ENCODE measurements at places on chromosomes 2 and 18.

- no peak for DNase-seq
Observed at GRCh38 chr2:157874348-157874747, 1.8 kb downstream of the ACVR1 start.

DNA sequence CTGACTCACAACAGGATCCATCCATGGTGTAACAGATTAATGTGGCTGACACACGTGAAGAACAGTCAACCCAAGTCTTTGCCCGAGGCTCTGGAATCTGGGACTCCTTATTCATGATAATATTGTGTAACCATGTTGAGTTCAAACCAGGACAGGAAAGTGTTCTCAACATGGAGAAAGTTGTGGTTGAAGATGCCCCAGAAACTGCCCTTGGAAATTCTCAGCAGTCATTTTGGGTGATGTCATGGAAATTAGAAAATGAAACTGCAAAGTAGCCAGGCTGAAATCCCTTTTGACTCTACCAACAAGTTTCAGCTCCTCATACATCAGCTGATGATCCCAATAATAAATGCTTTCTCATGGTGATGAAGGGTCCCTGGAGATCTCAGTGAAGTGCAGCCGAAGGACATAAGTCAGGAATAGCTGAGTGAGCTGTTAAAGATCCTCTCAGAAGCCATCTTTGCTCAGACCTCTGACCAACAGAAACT lies 307.7 kb downstream of the TNS1 start:
- DNase-seq, result no peak

DNA sequence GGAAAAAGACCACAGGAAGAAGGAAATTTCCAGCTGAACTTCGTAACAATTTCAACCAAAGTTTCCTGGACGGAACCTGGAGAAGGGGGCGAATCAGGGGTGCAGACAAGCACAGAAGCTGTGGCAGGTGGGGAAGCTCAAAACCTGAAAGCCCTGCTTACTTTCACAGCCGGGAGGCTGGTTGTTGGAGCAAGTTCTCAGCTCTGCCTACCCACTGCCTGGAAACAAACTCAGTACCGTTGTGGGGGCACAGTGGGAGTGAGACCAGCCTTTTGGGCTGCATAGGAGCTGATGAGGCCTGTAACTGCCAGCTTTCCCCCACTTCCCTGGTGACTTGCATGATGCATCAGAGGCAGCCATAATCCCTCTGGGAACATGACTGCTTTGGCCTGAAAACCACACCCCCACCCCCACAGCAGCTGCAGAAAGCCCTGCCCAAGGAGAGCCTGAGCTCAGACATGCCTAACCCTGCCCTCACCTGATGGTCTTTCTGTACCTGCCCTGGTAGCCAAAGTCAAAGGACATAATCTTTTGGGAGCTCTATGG lies 207.0 kb upstream of the VWC2L start:
- DNase-seq, result no peak

DNA sequence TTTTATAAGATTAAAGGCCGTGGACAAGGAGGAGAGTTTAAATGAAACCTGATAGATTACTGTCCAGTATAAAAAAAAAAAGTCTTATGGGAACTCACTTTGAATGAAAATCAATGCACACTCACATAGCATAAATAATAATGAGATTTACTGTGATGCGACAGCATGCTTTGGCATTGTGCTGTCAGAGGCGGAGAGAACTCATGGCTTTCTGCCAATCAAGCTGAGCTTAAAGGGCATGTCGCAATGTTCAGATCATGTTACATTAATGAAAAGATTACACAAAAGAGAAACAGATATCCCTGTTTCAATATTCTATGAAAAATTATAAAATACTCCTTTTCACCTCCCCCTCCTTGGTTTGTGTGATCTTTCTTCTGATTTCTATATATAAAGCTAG lies 310.8 kb downstream of the ERBB4 start:
- no peak for DNase-seq

GRCh38 chr2:187877391-187877790 lies 323.2 kb upstream of the TFPI start:
- DNase-seq, result no peak

DNA sequence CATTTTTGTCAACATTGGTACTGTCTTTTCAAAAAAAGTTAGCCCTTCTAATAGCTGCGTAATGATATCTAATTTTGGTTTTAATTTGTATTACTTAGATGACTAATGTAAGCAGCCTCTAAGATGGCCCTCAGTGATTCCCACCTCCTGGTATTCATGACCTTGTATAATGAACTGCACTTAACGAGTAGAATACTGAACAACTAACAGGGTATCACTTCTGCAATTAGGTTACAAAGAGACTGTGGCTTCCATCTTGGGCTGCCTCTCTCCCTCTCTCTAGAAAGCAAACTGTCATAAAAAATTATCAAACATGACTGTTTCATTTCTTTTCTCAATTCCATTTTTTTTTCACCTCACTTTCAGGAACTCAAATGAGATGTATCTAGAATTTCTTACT lies 120.9 kb downstream of the RNF152 start:
- no peak for DNase-seq

DNA sequence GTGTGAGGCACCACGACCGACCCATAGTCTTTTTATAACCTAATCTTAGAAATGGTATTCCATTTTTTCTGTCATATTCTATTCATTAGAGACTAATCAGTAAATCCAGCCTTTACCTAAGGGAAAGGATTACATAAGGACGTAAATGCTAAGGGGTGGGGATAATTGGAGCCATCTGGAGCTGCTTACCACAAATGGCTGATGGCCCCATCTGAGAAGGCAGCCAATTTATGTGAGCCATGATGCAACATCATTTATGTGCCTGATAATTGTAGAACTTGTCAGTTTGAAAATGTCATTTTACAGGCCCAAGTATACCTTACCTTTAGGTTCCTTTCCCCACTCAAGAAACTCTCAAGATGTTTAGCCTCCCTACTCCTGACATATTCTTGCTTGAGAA lies 44.0 kb downstream of the ARHGEF33 start:
- DNase-seq, result no peak

DNA sequence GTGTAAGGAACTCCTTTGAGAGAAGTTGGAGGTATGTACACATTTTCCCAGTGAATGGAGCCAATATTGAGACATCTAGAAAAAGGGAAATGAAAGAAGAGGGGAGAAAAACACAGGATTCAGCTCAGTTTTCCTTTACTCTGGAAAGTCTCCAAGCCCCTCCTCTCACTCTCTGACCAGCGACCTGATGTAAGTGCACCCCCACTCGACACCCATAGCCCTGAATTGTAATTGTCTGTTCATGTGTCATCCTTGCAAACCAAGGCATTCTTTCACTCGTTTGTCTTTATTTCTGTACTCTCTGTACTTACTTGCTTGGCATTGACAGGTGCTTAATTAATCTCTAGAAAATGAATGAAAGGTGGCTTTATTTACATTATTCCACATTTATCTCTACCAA lies 55.7 kb upstream of the CTAGE1 start:
- no peak for DNase-seq

DNA sequence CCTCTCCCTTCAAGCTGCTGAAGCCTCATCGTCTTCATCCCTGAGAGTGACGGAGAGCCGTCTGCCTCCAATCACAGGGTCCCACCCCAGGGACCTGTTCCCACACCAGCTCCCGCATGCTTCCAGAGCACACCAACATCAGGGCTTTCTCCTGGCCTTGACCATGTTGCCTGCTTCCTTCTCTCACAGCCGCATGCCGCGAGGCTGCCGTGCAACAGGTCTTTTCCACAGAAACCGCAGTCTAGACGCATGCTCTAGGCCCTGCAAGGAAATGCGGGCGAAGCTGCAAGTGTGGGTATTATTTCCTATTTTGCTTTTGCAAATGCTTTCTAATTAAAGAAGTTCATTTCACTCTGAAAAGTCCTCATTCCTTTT lies 277.8 kb downstream of the EIPR1 start:
- no peak for DNase-seq

GRCh38 chr2:185227391-185227790 lies 511.2 kb upstream of the FSIP2 start:
- DNase-seq, result no peak

DNA sequence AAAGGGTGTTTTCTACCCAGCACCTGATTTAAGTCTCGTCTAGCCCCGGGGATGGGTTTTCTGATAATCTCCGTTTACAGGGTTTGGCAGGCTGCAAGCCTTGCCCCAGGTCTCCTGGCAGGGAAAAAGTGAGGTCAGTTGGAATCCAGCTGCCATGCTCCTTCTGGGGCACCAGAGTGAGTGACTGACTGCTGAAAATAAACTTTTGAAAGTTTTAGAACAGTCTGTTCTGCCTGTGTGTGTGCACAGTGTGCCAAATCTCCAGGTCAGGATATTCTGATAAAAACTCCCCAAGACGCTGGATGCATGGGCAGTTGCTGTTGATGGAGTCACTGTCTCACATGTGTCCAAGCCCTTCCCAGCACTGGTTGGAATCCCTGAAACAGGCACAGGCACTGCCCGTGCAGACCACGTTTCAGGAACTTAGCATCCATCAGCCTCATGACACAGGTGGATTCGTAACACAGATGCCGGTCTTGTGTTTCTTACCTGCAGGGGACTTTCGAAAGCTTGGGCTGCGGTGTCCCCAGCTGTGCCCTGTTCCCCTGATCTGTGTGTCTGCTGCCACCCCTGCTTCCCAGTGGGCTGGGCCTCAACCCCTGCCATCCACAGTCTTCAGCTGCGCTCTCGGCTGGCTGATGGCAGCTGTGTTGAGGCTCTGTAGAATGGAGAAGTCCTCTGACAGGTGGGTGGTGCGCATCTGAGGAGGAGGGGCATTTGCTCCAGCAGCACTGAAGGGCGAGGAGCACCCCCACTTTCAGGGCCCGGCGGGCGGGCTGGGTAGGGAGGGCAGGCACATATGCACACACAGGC lies 65.0 kb downstream of the SH3RF3 start:
- DNase-seq, result no peak

GRCh38 chr2:240960971-240961876 lies 37.2 kb upstream of the SNED1 start:
- DNase-seq, result peak; percentile 24

DNA sequence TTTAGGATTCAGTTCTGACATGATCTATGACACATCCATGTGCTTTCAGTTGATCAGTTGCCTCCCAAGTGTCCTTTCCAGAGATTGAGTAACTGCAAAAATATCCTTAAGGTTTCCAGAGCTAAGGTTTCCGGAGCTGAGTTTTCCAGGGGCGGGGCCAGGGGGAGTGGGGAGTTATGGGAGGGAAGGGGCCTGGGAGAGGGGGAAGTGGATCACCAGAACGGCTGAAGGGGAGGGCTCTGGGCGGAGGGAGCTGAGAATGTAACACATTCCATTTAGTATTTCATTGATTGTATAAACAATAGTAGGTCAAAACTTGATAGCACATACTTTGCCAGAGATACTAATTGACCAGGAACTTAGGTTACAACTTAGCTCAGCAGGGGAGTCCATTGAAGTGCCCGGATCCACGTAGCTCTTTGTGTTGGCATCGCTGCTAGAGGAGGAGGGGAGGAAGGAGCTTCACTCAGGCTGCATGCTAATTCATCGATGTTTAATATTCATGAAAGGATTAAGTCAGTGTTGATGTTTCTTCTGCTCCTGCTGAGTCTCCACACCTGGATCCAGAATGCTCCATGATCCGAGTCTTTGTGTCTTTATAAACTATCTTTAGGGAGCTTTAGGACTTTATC lies 289.8 kb downstream of the ALPK2 start:
- DNase-seq, result no peak

DNA sequence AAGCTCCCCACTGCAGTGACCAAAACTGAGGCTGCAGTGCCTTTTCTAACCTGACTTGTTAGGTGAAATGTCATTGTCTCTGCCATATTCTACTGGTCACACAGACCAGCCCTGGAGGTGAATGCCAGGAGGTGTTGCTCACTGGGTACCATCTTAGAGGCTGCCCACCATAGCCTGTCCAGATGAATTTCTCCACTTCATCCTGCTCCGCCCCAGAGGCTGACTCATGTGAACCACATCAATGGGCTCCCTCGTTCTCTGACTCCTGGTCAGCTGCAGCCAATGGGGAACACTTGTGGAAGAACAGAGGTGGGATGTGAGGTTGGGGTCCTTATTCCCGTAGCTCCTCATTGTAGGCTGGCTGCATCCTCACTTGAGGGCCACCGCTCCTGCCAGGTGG lies 3.4 kb upstream of the NARS1 start:
- DNase-seq, result no peak
